Heart right ventricle (tissue), 16 donors: ENCODE measurements at places on chromosomes 13 and 19. TPM values are rescaled to one million over a fixed set of nuclear protein-coding genes. Genes with fewer than 3 reads are reported as not detected.

DNA sequence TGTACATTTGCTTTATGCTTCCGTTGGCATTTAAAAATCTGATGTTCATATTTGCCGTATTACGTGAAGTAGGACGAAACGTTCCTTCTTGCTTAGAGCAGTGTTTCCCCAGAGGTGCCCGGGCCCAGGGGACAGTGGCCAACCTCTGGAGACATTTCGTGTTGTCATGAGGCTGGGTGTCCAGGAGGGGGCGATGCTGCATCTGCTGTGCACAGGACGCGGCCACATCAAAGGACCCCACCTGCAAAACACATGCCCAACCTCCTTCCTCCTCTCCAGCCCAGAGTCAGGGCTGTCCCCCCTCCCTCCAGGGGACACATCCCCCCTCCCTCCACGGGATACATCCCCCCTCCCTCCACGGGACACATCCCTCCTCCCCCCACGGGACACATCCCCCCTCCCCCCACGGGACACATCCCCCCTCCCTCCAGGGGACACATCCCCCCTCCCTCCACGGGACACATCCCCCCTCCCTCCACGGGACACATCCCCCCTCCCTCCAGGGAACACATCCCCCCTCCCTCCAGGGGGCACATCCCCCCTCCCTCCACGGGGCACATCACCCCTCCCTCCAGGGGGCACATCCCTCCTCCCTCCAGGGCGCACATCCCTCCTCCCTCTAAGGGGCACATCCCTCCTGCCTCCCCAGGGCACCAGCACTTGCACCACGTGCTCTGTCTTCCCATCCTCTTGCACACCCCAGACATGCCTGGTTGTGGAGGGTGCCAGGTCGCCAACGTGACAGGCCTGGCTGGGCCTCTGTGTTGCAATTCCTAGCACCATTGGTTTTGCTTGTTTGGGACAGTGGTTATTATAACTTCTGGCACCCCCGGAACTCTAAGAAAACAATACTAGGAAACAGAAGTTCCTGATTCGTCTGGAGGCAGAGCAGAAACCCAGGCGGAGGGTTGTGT is 46.7 kb downstream of the GAS6 start:
- peak; percentile 88 for DNase-seq

- no peak for DNase-seq
Observed at GRCh38 chr13:76707360-76707759, 178.8 kb downstream of the KCTD12 start.

The ZNF534 gene
- polyA plus RNA-seq: 0.28 TPM

- DNase-seq: no peak
Observed at GRCh38 chr13:79380997-79381396, 25.1 kb downstream of the RBM26 start.

The CEACAM7 gene
- polyA plus RNA-seq: not detected

DNA sequence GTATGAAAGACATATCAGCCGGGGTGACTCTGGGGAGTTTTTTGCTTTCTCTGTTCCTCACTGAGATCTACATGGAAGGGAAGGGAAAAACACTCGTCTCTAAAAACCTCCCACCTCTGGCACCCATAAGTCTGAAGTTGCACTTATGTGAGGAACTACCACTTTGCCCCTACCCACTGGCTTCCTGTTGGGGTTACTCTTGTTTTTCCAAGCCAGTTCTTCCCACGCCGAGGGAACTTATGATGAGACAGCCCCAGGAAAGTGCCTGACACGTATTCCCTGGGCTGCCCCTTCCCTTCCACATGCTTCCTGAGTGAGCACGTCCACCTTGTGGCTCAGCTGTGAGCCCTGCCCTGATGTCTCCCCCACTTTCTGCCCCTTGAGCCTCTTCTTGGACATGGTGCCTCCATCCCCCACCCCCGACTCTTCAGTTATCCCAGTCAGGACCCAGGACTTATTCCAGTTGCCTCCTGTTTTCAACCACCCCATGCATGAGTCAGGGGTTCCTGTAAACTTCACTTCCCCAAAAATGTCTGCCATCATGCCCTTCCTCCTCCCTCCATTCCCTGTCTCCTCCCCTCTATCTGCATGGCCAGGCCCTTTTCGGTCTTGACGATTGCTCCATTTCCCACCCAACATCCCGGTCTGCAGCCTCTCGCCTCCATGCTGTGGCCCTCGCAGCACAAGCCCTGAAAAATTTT is 5.1 kb upstream of the SIGLEC7 start:
- no peak for DNase-seq

DNA sequence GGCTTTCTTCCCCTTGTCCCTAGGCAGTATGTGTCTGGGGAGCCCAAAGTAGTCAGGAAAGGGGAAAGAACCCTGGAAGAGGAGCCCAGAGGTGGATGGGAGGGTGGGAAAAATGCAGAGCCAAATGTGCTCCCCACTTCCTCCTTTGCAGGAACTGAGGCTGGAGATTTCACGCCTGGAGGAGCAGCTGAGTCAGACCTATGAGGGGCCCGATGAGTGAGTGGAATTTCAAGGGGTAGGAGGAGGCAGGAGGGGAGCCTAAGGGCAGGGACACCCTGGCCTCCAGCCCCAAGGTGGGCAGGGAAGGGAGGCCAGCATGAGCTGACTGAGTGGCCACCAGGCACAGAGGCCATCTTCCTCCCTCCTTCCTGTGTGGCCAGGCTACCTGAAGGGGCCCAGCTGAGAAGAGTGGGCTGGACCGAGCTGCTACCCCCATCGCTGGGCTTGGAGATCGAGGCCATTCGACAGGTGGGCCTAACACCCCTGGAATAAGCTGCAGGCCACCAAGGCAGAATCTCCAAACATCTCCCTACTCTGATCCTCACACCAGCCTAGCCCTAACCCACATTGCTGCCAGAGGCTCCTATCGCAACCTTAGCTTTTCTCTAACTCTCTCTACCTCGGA is 14.3 kb downstream of the PTH2 start:
- DNase-seq: no peak
